HuH-7.5 (cell line): ENCODE measurements at places on chromosomes 3 and 15.

- no peak for DNase-seq
Measured at GRCh38 chr15:29704950-29705597, 117.2 kb downstream of the TJP1 start.

- no peak for DNase-seq
Measured at GRCh38 chr3:63167113-63167512, 111.0 kb upstream of the SYNPR start.

- DNase-seq: no peak
Measured at GRCh38 chr3:43996379-43997301, 245.0 kb upstream of the TOPAZ1 start.

DNA sequence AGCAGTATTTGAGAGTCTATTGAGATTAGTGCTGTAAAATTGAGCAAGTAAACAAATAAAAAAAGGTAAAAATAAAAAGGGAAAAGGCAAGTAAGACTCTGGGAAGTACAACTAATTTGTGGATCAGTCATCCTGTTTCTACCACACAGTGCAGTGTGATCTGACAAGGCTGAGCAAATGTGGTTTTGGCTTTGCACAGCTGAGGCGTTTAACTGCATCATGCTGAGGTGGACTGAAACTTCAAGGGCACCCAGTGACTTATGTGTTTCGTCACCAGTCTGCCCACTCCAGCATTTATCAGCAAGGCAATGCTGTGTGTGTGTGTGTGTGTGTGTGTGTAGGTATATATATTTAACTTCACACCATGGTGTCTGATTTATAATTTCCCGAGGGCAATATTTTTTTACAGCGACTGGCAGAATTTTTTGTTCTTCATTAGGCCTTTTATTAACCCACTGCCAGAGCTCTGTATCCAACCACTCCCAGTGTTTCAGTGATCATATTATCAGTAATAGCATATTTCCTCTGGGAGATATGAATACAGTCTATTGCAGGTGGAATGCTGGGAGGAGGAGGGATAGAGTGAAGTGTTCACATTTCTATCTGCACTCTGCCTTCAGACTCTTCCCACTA lies 131.5 kb upstream of the SATB1 start:
- DNase-seq: no peak

- no peak for DNase-seq
Measured at GRCh38 chr3:187612656-187613055, 57.5 kb downstream of the SST start.

GRCh38 chr15:37015451-37015850 lies 84.9 kb downstream of the MEIS2 start:
- no peak for DNase-seq

GRCh38 chr15:35618260-35619188 lies 72.6 kb upstream of the DPH6 start:
- no peak for DNase-seq

- DNase-seq: no peak
Measured at GRCh38 chr15:26232691-26233090, 369.6 kb upstream of the ATP10A start.

DNA sequence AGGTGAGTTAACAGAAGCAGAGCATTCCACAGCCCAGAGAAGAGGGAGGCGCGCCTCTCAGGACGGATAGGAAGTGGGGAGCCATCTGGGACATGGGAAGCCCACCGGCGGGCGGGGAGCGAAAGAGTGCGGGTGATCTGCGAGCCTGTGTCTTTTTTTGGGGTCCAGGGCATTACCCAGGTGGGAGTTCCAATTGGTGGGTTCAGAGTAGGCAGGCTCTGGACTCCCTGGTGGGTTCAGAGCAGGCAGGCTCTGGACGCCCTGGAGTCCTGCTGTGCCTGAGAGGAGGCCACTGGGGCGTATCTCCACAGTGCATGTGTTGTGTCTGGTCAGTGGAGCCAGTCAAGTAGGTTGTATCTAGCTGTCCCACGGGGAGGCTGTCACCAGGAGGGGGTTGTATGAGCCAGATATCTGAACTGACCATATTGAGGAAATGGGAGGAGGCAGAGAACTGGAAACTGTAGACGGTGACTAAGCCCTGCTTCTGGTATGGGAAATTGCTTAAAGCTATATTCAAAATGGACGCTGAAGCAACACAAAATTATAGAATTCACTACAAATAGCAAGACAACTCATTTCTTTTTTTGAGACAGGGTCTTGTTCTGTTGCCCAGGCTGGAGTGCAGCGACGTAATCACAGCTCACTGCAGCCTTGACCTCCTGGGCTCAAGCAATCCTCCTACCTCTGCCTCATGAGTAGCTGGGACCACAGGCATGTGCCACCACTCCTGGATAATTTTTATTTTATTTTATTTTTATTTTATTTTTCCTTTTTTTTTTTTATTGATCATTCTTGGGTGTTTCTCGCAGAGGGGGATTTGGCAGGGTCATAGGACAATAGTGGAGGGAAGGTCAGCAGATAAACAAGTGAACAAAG lies 34.5 kb upstream of the CHST2 start:
- DNase-seq: no peak

DNA sequence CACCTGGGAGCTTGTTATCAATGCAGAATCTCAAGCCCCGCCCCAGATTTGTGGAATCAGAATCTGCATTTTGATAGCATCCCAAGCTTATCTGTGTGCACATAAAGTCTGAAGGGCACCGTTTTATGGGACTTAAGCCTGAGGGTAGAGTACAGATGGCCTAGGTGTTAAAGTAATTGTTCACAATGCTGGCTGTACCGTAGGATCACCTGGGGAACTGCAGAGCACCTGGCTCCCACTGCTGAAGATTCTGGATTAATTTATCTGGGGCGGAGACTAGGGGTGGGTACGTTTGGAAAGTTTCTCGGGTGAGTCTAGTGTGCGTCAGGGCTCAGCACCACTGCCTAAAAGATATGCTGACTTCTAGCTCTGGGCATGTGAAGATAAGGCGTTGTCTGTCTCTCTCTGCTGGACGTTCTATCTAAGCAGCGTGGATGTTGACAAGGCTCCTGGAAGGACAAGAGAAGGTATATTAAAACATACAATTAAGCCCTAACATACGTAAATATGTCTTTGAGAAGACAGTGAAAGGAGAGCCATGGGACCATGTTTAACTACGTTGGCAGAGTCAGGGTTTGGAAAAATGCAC lies 63.2 kb upstream of the RASGRP1 start:
- DNase-seq: no peak

DNA sequence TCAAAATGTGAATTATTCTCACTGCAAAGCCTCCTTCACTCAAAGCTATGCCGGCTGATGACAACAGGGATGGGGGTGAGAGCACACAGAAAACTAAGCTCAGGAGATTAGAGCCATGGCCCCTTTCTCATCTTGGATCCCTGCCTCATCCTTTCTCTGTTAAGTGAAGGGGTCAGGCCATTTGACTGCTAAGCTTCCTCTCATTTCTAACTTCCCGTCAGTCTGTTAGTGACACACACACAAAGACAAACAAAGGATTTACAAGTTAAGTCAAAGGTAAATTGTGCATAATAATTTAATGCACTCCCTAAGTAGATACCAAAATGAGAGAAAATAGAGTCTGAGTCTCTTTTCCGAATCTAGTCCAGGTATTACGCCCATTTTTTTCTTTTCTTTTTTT lies 1.2 kb downstream of the SS18L2 start:
- DNase-seq: no peak

DNA sequence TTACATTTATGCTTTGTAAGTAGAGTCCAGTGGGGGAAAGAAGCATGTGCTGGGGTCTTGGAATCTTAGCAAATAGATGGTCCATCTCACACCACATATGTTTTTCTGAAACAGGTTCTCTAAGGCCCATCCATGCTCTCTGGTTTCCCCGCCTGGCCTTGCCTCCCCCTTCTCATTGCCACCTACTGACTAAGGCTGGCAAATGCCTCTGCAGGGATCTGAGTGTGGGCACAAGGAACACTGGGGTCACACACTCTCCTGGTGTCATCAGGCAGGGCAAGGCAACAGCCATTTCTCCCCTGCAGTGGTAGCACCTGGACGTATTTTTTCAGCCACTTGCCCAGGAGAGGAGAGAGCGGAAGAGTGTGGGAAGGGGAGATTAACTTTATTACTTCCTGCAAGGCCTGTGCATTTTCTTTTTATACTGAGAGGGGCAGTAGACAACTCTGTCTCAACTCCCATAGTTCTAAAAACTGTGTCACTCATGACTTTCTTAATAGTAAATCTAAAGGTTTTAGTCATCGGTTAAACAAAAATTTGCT lies 804.2 kb upstream of the NECTIN3 start:
- DNase-seq: no peak

- DNase-seq: no peak
Measured at GRCh38 chr15:77406846-77407245, 13.1 kb downstream of the PEAK1 start.

- DNase-seq: no peak
Measured at GRCh38 chr3:153334558-153334957, 172.5 kb downstream of the RAP2B start.

DNA sequence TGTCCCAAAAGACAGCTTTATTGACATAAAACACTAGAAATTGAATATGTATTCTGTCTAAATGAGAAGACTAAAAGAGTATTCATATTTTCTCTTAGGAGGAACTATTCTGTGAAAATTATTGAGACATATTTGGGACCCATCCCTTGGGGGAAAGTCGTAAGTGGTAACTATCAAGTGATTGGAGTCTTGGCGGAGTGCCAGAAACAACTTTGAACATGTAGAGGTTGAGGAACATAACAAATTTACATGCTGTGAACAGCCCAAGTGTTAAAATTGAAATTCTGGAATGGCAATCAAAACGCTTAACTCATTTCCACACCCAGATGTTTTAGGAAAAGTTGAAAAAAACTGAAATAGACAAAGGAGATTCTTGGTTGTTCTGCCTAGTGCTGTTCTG lies 1034.6 kb downstream of the NSUN3 start:
- no peak for DNase-seq

DNA sequence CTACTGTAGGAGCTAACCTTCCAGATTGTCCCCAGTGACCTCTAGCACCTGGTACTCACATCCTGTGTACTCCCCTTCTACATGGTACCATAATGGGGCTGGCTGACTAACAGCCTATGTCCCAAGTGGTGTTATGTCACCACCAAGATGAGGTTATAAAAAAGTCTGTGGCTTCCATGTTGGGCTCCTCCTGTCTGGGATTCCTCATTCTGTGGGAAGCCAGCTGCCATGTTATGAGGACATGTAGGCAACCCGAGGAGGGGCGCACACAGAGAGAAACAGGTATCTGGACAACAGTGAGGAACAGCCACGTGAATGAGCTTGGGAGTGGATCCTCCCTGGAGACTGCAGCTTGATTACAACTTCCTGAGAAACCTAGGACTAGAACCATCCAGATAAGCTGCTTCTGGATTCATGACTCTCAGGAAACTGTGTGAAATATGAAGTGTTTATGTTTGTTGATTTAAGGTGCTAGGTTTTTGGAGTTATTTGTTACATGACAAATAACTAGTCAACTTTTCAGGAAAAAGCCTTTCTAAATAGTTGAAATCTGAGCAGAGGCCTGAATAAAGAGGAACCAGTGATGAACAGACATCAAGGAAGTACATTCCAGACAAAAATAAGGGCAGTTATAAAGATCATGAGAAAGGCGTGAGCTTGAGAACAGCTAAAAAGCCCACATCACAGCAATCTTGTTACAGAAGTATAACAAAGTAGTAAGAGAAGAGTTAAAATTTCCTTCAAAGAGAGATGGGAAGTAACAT lies 21.7 kb downstream of the GOLIM4 start:
- DNase-seq: no peak

- no peak for DNase-seq
Measured at GRCh38 chr15:76467136-76467535, 130.6 kb downstream of the ISL2 start.

- peak; percentile 39 for DNase-seq
Measured at GRCh38 chr3:188839187-188839695, 332.5 kb upstream of the TPRG1 start.

GRCh38 chr3:112353365-112353764 lies 20.4 kb downstream of the CD200 start:
- no peak for DNase-seq

- no peak for DNase-seq
Measured at GRCh38 chr3:56269755-56270535, 198.3 kb downstream of the ERC2 start.

GRCh38 chr3:49277383-49277775 lies 347 bp upstream of the C3orf62 start:
- DNase-seq: no peak

DNA sequence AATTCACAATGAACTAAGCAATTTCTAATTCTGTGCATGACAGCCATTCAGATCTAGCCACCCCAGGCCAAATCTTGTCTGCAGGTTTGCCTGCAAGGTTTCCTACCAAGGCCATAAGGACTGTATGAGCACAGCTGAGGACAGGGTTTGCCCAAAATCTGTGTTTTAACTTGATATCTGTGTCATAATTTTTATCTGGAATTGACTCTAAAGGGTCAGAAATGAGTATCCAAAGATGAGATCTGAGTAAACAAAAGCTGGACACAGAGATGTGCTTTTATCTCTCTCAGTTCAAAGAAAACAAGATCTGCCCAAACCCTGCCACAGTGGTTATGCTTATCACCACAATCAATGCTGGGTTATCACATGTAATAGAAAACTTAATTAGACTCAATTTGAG lies 154.6 kb upstream of the COL8A1 start:
- DNase-seq: no peak

GRCh38 chr15:39455471-39455991 lies 125.3 kb upstream of the THBS1 start:
- DNase-seq: no peak

GRCh38 chr3:187919048-187919447 lies 173.8 kb upstream of the BCL6 start:
- no peak for DNase-seq

GRCh38 chr15:26773067-26773877 lies 406 bp upstream of the GABRB3 start:
- no peak for DNase-seq

DNA sequence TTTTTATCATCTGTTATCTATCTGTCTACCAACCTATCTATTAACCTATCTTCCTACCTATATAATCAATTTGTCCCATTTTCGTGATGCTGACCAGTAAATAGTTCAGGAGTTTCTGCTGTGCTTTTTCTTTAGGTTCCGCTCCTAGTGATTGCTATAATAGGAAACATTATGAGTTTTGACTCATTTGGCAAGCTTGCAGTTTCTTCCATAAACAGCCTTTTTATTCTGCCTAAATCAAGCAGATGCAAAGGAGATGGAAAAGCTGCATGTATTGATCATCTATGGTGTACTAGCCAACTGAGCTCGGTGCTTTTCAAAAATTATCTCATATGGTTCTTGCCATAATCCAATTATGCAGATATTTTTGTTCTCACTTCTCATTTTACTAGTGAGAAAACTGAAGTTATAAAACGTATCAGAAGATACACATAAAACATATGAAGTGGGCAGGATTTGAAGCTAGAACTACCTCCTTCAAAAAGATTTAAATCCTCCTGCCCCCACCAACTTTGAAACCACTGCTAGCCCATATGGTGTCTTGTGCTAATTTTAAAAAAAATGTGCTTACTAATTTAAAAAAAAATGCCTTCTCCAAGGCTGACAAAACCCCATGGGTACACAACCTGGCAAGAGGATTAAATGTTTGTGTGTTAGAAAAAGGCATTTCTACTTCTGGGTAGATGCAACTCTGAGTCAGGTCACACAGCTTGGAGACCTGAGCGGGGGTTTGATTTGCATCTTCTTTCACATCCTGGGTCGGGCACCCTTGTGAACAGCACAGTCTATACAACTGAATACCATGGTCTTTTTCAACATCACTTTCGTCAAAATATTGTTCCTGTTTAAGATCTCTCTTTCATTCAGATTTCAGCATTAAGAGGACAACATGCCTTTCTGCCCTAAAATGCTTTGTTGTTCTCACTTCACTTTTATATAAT lies 267.0 kb downstream of the CHL1 start:
- DNase-seq: no peak
